Ascending aorta (tissue), 2 donors: ENCODE measurements at places on chromosomes 2 and 18. TPM values are rescaled to one million over a fixed set of nuclear protein-coding genes. Genes with fewer than 3 reads are reported as not detected.

RTP5 gene
- not detected for total RNA-seq

DNA sequence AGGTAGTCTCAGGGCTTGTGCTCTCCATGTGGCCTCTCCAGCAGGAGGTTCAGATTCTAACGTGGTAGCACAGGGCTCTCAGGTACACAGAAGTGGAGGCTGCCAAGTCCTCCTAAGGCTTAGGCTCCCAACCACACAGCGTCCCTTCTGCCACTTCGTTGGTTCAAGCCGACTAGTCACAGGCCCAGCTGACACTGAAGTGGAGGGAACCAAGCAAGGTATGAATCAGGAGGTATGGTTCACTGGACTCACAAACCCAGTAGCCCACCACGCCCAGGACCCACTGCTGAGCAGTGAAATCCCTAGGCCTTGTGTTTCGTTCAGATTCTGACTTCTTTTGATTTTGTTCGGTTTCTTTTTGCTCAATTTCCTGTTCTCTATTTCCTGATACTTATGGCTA, 46.0 kb upstream of the SEC11C start:
- no peaks in the 10 kb centered on the region for H3K27me3 ChIP-seq
- H3K4me1 ChIP-seq = no peaks in the 10 kb centered on the region
- no peak overlapping the region for H3K4me3 ChIP-seq
- H3K36me3 ChIP-seq = no peaks in the 10 kb centered on the region

DNA sequence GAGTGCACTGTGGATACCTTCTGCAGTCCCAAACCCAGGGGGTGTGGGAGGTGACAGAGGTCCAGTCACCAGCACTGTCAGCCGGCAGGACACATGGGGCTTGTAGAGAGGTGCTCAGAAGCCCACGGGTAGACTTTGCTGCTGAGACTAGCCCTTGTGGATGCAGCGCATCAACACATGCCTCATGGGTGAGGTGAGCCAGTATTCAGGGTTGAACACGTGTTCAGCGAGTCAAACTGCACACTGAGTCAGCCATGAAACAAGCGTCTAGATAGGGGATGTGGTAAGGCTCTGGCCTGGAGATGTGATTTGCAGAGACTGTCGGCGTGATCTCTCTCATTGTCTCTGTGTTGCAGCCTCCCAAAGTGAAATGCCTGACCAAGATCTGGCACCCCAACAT, 35.8 kb upstream of the SCLY start:
- peaks cover 27% of the 10 kb centered on the region for H3K36me3 ChIP-seq
- H3K4me1 ChIP-seq = no peaks in the 10 kb centered on the region
- no peaks in the 10 kb centered on the region for H3K27me3 ChIP-seq
- H3K4me3 ChIP-seq = no peak overlapping the region
- H3K27ac ChIP-seq = no peak overlapping the region

DNA sequence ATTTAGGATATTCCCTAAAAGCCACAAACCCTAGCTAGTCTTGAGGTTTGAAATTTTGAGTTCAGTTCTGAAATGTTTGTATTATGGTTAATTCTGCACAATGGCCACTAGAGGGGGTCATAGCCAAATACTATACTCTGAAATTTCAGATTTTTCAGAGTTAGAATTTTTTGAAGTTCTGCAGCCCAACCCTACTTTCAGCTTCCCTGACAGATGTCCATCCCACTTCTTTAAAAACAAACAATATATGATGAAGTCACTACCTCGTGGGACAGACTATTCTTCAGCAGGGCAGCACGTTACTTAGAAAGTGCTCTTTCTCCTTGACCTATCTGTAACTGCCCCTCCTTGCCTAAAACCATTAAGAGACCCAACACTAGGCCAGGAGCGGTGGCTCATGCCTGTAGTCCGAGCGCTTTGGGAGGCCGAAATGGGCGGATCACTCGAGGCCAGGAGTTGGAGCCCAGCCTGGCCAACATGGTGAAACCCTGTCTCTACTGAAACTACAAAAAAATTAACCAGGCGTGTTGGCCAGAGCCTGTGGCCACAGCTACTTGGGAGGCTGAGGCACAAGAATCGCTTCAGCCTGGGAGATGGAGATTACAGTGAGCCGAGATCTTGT, 48.2 kb upstream of the PAPOLG start:
- no peak for DNase-seq
- no peak overlapping the region for H3K27ac ChIP-seq
- no peaks in the 10 kb centered on the region for H3K36me3 ChIP-seq
- no peaks in the 10 kb centered on the region for H3K27me3 ChIP-seq
- H3K4me3 ChIP-seq = no peak overlapping the region

DNA sequence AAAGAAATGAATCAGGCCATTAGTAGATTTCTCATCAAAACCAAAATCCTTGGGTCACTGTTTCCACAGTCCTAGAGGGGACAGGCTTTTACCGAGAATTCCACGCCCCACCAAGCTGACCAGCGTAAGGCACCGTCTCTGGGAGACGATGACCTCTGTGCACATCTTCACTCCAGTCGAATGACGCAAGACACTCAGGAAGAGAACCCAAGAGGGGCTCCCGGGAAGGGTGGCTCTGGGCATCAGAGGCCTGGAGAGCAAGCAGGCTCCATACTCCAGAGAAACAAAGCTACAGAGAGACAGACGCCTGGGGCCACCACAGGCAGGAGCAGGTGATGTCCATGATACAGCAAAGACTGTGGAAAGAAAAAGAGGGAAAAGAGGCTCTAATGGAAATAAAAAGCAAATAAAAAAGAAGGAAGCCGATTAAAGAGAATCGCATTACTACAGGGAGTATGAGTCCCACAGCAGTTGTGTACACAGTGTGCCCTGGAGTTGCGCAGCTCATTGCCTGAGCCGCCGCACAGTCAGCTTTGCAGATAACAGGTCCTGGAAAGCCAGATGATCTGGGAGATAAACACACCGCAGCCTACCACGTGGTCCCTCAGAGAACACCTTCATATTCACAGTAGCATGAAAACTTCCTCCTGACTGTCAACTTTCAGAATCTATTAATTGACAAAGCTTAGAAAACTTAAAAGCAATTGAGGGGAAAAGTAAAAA, 572.7 kb upstream of the SALL3 start:
- H3K27me3 ChIP-seq = no peaks in the 10 kb centered on the region
- H3K4me1 ChIP-seq = no peaks in the 10 kb centered on the region
- no peak for DNase-seq
- no peaks in the 10 kb centered on the region for H3K36me3 ChIP-seq
- no peak overlapping the region for H3K4me3 ChIP-seq

DNA sequence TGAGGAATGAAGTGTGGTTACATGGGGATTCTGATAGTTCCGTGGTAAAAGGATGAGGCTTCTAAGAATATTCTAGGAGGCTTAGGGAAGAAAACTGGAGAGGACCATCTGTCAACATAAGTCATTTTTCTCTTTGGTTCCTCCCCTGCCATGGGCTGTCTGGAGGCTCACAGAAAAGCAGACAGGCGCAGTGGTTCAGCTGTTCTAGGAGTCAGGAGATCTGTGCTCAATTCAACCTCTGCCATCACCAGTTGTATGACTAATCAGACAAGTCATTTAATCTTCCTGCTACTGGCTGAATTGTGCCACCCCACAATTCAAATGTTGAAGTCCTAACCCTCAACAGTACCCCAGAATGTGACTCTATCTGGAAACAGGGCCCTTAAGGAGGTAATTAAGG, 36.4 kb downstream of the ADAM17 start:
- no peak overlapping the region for H3K27ac ChIP-seq
- no peak for DNase-seq
- H3K4me3 ChIP-seq = no peak overlapping the region
- H3K27me3 ChIP-seq = no peaks in the 10 kb centered on the region

DNA sequence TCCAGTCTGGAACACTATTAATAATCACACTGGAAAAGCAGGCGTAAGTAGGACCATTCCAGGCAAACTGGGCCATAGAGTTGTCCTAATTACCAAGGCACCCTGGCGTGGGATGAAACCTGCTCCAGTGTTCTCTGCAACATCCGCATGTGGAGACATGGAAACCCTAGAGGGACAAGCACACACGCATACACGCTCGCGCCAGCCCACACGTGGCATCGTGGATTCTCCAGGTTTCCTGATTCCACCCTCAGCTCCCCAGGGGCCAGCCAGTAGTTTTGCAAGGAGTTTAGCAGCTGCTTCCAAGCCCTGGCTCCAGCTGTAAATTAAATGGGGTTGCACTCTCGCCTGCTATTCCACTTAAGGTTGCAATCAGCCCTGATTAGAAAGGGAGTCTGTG, 127.7 kb downstream of the DYSF start:
- H3K4me1 ChIP-seq = peaks cover 5% of the 10 kb centered on the region
- no peak overlapping the region for H3K4me3 ChIP-seq
- no peaks in the 10 kb centered on the region for H3K27me3 ChIP-seq
- H3K36me3 ChIP-seq = no peaks in the 10 kb centered on the region

DNA sequence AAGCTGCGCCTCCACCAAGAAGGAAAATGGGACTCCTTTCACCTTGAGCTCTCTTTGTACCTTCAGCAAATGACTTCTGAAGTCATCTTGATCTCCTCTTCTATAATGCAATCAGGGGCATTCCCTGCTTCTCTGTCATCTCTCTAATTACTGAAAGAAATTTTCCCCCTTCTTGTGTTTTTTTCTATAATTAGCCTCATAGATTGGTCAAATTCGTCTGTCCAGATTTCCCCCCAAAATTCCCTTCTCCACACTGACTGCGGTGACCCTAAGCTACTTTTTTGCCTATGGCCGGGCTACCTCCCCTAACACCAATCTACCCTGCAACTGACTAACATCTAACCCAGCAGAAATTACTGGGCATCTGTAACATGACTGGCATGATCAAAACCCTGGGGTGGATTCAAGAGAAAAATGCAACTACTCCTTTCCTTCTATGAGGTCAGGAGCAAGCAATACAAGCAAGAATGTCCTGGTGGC, 168.6 kb downstream of the BCL2 start:
- H3K4me1 ChIP-seq = peaks cover 44% of the 10 kb centered on the region
- H3K27me3 ChIP-seq = no peaks in the 10 kb centered on the region
- H3K36me3 ChIP-seq = no peaks in the 10 kb centered on the region

TUBA3D gene
- not detected for total RNA-seq

- no peak overlapping the region for H3K4me3 ChIP-seq
- no peaks in the 10 kb centered on the region for H3K4me1 ChIP-seq
- H3K27ac ChIP-seq = no peak overlapping the region
- H3K27me3 ChIP-seq = no peaks in the 10 kb centered on the region
- no peak for DNase-seq
Observed at GRCh38 chr2:3073041-3073595, 304.5 kb downstream of the EIPR1 start.

TMEM163 gene
- not detected for total RNA-seq

DNA sequence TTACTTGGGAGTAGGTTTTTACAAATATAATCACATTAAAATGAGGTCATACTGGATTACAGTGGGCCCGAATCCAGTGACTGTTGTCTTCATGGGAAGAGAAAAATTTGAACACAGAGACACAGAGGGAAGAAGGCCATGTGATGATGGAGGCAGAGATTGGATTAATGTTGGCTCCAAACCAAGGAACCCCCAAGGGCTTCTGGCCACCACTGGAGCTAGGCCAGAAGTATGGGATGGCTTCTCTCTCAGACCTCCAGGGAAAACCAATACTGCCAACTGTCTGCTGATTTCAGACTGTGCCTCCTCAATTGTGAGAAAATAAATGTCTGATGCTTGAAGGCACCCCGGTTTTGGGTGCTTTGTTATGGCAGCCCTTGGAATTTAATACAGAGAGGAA, 76.0 kb downstream of the ALPK2 start:
- no peaks in the 10 kb centered on the region for H3K36me3 ChIP-seq
- H3K4me3 ChIP-seq = no peak overlapping the region
- H3K27ac ChIP-seq = no peak overlapping the region
- no peaks in the 10 kb centered on the region for H3K4me1 ChIP-seq

MEP1B gene
- not detected for total RNA-seq

INHA gene
- total RNA-seq = not detected

- no peaks in the 10 kb centered on the region for H3K36me3 ChIP-seq
- no peak overlapping the region for H3K27ac ChIP-seq
- DNase-seq = no peak
Observed at GRCh38 chr18:44898498-44898897, 217.8 kb downstream of the SETBP1 start.

GRCh38 chr2:98803405-98804264, 72.7 kb upstream of the MGAT4A start:
- H3K27me3 ChIP-seq = no peaks in the 10 kb centered on the region
- H3K4me1 ChIP-seq = peaks cover 21% of the 10 kb centered on the region
- DNase-seq = peak; percentile 45

DNA sequence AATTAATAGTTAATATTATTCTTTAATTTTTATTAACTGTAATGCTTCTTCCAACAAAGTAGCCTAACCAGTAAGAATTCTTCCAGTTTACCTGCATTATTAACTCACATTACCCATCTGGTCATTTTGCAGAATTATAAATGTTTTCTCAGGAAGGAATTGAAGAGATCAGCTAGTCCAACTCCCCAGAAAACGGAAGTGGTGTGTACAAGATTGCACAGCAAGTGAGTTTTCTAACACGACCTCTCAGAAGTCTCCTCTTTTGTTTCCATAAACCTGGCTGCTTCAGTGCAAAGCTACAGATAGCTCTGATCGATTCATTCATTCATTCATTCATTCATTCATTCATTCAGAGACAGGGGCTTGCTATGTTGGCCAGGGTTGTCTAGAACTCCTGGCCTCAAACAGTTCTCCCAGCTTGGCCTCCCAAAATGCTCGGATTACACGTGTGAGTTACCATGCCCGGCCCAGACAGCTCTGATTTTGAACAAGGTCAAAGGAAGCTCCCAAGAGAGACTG, 128.8 kb upstream of the REV1 start:
- no peak overlapping the region for H3K27ac ChIP-seq
- peaks cover 4% of the 10 kb centered on the region for H3K4me1 ChIP-seq
- no peaks in the 10 kb centered on the region for H3K27me3 ChIP-seq
- no peak overlapping the region for H3K4me3 ChIP-seq
- no peaks in the 10 kb centered on the region for H3K36me3 ChIP-seq

KCTD18 gene
- 17.9 TPM for total RNA-seq

GRCh38 chr2:101698844-101699754, 1.6 kb downstream of the MAP4K4 start:
- DNase-seq = no peak
- H3K27me3 ChIP-seq = no peaks in the 10 kb centered on the region
- H3K36me3 ChIP-seq = no peaks in the 10 kb centered on the region
- peak overlapping the region; percentile 73 for H3K27ac ChIP-seq
- peak overlapping the region; percentile 90 for H3K4me3 ChIP-seq

GRCh38 chr2:152421521-152422370, 86.8 kb downstream of the FMNL2 start:
- H3K4me1 ChIP-seq = peaks cover 10% of the 10 kb centered on the region
- peak overlapping the region; percentile 31 for H3K27ac ChIP-seq
- H3K36me3 ChIP-seq = no peaks in the 10 kb centered on the region
- no peaks in the 10 kb centered on the region for H3K27me3 ChIP-seq
- DNase-seq = peak; percentile 79

DNA sequence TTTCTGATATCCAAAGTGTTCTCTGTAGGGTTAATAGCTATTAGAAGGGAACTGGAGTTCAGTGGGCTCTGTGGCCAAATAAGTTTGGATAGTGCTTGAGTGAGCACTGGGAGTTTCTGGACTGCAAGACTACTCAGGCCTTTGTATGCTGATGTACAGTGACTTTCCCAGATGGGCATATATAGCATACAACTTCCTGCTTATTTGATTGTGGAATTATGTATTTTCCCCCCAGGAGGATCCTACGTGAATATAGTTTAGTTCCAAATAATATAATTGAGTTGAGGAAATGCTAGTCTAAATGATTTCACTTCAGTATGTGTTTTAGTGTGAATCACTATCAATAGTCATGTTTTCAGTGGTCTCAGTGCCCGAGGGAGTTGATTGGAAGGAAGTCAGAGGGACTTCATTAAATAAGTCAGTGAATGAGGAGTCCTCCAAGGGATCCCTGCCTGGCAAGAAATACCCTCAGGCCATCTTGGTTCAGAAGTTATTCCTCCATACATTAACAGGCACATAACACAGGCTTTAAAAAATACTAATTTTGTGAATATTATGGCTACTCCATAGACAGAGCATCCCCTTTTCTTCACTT, 251.4 kb downstream of the PRKCE start:
- no peak overlapping the region for H3K27ac ChIP-seq
- H3K36me3 ChIP-seq = no peaks in the 10 kb centered on the region
- DNase-seq = no peak
- H3K4me3 ChIP-seq = no peak overlapping the region
- no peaks in the 10 kb centered on the region for H3K27me3 ChIP-seq

FHOD3 gene
- 12.7 TPM for total RNA-seq
